ENCODE measurements at places on chromosomes 12 and 14.
A peak's percentile ranks its signal among the peaks of the same experiment; 100 is the strongest.

- DNase-seq: no peak
Observed at GRCh38 chr12:10211101-10211939, 1.4 kb upstream of the GABARAPL1 start.

DNA sequence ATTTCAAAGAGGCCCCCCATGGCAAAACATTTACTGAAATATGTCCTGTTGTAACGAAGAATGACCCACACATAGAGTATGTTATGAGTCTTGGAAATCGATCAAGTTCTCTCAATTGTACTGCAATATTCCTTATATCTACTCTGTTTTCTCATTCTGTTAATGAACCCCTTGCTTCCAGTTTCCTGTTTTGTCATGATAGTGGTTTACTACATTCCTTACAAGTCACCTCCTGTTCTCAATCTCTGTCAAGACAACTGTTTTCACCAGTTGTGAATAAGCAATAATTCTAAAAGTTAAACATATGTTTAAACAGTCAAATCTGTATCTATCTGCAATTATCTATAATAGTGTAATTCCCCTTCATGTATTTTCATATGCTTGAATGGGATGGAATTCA lies 16.4 kb upstream of the ARID2 start:
- DNase-seq: peak; percentile 56

DNA sequence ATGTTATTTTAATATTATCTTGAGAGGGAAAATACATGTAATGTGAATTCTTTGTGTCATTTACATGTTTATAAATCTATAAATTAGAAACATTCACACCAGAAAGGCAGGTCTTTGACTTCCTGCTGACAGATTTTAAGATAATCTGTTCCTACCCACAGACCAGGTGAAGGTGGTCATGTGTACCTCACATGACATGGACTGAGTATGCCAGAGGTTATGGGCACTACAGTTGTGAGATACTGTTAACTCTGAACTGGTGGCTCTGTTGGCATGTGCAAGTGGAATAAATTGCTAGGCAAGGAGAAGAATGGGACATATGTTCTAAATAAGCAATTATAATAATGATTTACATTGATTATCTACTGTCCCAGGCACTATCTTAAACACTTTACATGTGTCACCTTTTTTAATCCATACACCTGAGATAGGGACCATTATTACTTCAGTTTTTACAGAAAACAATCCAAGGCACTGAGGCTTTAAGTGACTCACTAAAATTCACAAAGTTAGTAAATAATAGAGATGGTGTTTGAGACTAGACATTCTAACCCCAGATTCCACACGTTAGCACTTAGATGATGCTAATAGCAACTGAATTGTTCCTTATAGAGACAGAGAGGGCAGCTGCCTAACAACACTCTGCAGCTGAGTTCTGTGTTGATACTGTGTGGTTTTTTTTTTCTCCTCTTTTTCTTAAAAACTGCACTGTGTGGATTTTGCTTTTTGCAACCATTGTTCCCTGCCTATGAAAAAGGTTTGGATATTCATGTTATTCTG lies 23.8 kb downstream of the SLC16A7 start:
- no peak for DNase-seq

- DNase-seq: no peak
Observed at GRCh38 chr14:58797010-58797429, 159.3 kb downstream of the DACT1 start.

- no peak for DNase-seq
Observed at GRCh38 chr12:20507056-20507455, 138.7 kb downstream of the PDE3A start.
